ENCODE measurements at places on chromosomes 11 and 22.

GRCh38 chr22:34324763-34325162 is 404.5 kb upstream of the LARGE1 start:
- no peak for DNase-seq

GRCh38 chr11:71505001-71505400 is 22.1 kb upstream of the KRTAP5-7 start:
- no peak for DNase-seq

GRCh38 chr22:47030881-47031627 is 268.6 kb downstream of the TBC1D22A start:
- DNase-seq, result no peak

DNA sequence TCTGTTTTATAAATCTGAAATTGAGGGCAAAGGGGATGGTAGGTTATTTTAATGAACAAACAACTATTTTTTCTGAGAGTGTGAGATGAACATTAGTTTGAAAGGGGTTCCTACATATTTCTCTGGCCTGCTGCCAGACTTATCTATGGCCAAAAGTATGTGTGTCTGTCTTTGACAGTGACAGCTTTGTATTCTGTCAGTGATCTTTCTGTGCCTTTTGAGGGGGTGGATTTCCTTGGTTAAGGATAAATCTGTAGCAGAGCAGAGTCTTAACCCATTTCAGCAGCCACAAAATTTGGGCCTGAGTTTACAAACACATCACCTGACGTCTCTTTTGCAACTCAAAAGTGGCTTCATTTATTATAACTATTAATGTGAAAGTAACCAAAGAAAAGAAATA is 30.9 kb downstream of the ZFTA start:
- DNase-seq, result no peak

GRCh38 chr11:70445605-70446004 is 47.3 kb downstream of the CTTN start:
- DNase-seq, result no peak

DNA sequence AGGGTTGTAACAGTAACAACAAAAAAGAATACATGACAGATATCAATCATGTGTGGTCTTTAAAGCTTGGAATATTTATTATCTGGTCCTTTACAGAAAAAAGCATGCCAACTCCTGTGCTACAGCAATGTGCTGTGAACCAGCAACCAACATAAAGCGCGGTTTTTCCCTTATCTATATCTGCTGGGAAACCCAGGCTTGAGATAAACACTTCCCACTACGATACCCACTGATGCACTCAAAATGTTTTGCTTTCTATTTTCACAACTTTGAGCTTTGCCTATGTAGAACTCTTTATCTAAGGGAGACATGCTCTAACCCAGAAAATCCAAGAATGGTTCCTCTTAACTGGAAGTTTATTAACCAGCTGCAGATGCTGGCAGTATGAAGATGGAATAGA is 19.0 kb downstream of the ZBED5 start:
- no peak for DNase-seq

- no peak for DNase-seq
Measured at GRCh38 chr11:134906356-134906955, 494.4 kb upstream of the B3GAT1 start.

DNA sequence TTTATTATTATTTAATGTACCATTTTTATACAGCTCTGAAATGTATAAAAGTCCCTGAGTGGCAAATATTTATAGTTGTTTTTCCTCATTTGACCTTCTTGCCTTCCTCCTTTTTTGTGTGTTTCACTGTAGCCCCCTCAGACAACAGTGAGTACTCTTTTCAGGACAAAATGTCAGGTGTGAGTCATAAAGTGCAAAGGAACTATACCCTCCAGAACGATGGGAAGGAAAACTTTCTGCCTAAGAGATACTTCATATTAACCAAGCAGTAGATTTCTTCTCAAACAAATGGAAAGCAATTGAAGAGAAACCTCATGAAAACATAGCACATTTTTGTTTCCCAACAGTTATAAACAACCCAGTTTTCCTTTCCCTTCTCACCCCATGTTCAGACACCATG is 16.1 kb upstream of the MS4A7 start:
- DNase-seq, result no peak

DNA sequence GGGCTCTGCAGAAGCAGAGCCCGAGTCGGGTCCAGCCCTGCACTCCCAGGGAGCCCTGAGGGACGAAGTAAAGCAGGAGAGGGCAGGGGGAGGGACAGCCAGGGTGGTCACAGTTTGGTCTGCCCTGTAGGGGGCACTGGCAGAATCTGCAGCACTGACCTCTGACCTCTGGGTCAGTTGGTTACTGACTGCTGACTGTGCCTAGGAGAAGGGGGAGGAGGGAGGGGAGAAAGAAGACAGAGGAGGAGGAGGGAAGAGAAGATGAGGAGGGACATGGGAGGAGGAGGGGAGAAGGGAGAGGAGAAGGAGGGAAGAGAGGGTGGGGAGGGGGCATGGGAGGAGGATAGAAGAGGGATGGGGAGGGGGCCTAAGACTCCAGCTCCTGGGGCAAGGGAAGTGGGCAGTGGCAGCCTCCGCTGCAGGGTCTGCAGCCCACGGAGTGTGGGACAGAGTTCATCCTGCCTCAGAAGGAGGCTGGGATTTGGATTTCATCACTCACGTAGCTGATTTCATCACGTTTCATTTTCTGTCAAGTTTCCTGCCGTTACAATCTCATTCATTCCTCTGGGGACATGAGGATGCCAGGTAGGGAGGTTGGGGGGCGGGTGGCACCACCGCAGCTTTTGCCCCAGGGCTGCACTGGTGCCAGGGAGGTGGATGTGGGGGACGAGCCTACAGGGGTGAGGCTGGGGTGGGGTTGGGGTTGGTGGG is 55.2 kb downstream of the FLRT1 start:
- DNase-seq, result no peak

DNA sequence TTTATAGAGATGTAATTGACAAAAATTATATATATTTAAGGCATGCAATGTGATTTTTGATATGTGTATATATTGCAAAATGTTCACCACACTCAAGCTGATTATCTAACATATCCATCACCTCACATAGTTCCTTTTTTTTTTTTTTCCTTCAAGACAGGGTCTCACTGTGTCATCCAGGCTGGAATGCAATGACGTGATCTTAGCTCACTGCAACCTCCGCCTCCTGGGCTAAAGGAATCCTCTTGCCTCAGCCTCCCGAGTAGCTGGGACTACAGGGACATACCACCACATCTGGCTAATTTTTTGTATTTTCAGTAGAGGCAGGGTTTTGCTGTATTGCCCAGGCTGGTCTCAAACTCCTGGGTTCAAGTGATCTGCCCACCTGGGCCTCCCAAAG is 65.1 kb upstream of the SLC35C1 start:
- no peak for DNase-seq

DNA sequence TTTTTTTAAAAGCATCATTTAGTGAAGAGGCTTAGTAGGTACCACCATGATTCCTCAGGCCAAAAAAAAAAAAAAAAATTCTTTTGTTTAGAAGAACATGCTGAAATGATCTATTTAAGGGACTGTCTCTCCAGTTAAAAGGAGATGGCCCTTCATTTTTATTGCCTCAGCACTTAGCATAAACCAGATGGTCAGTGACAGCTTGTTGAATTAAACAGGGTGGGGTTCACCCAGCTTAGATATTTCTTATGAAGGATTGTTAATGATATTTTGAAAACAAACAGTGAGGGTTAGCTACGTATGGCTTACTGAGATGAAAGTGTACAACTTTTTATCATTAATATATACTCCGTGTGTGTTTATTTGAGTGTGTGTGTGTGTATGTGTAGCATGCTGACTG is 203.7 kb downstream of the FAM181B start:
- no peak for DNase-seq

DNA sequence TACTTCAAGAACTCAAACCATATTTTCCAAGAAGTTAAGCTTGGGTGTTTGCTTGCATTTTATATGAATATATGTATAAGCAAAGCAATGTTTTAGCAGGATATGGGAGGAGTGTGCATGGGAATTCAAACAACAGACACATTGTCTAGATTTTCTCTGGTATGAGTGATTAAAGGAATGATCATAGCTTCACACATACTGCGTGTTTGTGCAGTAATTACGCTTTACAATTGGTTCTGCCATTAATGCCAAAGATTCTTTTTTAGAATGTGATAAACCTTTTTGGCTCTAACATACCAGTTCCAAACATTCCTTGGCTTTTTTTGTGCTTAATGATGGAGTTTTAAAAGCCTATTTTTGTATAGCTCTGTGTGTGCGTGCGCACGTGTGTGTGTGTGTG is 54.0 kb downstream of the CCDC34 start:
- no peak for DNase-seq

- no peak for DNase-seq
Measured at GRCh38 chr11:77038029-77038824, 4.0 kb downstream of the B3GNT6 start.

GRCh38 chr22:48535868-48536540 is 1291.7 kb downstream of the BRD1 start:
- no peak for DNase-seq

DNA sequence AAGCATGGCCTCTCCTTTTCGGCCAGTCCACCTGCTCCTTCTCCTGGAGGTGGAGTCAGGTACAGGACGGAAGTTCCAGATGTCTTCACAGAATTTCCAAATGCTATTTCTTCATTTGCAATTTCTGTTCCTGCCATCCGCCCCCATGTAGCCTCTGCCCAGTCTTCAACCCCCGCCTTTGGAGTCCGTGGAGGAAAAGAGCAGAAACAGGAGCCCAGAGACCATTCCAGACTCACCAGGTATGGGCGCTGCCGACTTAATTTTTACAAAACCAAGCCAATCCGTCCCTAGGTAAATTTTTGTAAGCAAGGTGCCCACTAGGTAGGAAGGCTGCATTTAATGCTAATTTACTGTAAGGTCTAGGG is 28.9 kb downstream of the RELT start:
- no peak for DNase-seq

GRCh38 chr11:63882555-63883242 is 34.3 kb downstream of the RCOR2 start:
- no peak for DNase-seq

GRCh38 chr11:27227736-27228135 is 135.3 kb downstream of the CCDC34 start:
- DNase-seq, result no peak

DNA sequence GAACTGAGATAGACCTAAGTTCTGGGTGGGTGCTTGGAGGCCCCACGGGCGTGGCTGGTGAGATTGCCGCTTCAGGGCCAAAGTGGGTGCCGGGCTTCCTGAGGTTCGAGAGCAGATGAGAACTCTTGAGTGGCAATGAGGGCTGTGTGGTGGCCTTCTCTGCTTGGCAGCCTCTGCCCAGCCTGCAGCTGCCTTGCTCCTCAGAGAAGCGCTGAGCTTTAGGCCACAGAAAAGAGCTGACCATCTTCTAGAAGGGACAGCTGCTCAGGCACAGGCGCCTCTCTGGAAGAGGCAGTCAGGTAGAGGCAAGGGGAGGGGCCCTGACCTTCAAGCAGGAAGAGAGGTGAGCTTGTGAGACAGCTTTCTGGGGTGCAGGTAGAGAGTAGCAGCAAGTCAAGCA is 72.8 kb downstream of the MED15 start:
- DNase-seq, result no peak

- no peak for DNase-seq
Measured at GRCh38 chr11:74673693-74674360, 57.4 kb downstream of the CHRDL2 start.

DNA sequence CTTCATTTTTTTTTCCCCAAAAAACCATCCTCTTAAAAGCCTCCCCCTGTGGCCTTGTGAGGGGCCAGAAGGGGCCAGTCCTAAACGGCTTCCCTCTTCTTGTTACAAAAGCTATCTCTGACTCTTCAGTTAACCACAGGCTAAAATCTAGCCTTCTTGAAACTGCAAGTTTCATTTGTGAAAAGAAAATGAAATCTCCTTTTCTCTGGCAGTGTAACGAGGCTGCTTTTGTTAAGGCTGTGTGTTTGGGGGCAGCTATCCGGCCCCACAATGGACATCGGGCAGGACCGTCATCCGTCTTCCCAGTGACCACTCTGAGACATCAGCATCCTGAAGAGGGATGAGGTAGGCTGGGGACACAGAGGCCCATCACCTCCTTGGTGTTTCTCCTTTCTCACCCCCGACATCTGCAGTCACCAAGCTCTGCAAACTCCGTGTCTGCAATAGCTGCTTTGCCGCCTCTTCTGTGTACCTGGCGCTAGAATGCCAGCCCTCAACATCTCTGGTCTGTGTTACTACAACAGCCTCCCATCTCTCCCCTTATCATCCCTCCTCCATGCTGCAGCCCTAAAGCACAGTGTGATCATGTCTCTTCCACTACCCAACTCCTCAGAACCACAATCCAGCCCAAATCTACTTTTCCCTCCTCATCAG is 94.0 kb downstream of the RCN1 start:
- DNase-seq, result no peak

- DNase-seq, result no peak
Measured at GRCh38 chr11:127470306-127470884, 469.8 kb upstream of the KIRREL3 start.

DNA sequence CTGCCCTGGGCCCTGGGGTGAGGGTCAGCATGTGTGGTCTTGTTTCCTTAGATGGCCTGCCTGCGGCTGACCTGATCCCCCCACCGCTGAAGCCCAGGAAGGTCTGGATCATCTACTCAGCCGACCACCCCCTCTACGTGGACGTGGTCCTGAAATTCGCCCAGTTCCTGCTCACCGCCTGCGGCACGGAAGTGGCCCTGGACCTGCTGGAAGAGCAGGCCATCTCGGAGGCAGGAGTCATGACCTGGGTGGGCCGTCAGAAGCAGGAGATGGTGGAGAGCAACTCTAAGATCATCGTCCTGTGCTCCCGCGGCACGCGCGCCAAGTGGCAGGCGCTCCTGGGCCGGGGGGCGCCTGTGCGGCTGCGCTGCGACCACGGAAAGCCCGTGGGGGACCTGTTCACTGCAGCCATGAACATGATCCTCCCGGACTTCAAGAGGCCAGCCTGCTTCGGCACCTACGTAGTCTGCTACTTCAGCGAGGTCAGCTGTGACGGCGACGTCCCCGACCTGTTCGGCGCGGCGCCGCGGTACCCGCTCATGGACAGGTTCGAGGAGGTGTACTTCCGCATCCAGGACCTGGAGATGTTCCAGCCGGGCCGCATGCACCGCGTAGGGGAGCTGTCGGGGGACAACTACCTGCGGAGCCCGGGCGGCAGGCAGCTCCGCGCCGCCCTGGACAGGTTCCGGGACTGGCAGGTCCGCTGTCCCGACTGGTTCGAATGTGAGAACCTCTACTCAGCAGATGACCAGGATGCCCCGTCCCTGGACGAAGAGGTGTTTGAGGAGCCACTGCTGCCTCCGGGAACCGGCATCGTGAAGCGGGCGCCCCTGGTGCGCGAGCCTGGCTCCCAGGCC is 12.7 kb downstream of the TMEM121B start:
- DNase-seq, result no peak

DNA sequence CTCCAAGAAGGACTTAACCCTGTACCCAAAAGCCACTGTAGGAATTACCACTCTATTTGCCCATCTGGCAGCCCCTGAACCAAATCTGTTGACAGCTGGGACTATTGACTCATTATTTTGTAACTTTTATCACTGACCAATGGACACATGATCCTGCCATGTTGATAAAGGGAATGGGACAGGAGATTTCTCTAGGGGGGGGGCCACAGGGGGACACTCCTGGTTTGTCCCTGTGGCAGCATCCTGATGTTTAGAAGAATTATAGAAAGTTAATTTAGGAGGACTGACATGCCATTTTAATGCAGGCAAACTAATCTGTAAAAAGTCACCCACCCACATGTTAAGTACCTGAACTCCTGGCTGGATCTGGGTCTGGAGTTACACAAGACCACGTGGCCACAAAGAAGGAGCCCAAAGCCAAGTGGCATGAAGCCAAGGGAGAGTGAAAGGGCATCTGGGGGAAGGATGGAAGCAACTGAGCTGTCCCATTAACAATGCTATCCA is 558.1 kb downstream of the ETS1 start:
- no peak for DNase-seq

- DNase-seq, result no peak
Measured at GRCh38 chr11:74970852-74971395, 17.8 kb upstream of the NEU3 start.

All from AG04450 (cell line).